CD4-positive, alpha-beta T cell treated with Interleukin-6 at 100 ng/mL for 8 hours (primary cell): ENCODE measurements at places on chromosomes 16 and 17.

GRCh38 chr17:20045476-20045875 is 36.3 kb downstream of the SPECC1 start:
- DNase-seq: no peak

DNA sequence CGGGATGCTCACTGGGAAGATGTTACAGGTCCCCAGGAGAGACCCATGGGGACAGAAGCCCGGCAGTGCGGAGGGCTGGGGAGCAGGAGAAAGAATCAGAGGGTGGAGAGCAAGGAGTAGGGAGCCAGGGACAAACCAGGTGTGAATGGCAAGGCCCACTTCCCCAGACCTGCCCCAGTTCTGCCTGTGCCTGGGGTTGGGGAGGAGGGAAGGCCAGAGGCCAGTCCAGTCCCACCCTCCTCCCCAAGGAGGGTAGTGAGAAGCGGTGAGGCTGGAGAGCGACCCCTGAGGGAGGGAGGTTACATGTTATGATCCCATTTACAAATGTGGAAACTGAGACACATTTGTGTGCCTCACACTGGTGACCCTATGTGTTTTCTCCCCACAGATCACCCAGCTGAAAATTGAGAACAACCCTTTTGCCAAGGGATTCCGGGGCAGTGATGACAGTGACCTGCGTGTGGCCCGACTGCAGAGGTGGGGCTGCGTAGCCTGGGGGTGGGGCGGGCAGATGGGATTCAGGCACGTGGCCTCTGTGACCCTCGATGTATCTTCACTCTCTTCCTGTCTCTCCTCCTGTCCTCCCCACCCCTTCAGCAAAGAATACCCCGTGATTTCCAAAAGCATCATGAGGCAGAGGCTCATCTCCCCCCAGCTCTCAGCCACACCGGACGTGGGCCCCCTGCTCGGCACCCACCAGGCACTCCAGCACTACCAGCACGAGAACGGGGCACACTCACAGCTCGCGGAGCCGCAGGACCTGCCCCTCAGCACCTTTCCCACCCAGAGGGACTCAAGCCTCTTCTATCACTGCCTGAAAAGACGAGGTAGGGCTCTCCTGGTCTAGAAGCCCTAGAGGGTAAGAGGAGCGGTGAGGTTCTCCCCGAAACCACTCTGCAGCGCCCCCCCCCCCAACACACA is 27.5 kb downstream of the TBX4 start:
- DNase-seq: no peak

- DNase-seq: no peak
Measured at GRCh38 chr17:77841742-77842527, 116.6 kb upstream of the TNRC6C start.

GRCh38 chr16:87288753-87289362 is 28.3 kb downstream of the C16orf95 start:
- no peak for DNase-seq

- no peak for DNase-seq
Measured at GRCh38 chr17:82876602-82877379, 37.0 kb upstream of the ZNF750 start.

DNA sequence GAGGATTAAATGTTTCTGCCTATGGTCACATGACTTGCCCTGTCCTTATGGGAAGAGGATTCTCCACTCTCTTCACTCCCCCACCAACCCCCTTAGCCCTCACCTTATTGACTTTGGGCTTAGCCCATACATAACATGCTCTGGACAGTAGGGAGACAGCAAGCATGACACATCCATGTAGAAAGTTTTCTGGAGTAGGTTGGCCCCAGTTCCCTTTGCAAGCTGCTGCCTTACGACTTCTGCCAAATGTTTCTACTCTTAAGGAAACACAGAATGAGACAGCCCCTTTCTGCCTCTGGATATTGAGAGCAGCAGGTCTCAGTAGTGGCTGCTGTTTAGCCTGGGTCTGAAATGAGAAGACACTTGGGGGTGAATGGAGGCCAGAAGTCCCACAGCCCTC is 282.2 kb downstream of the MAP2K6 start:
- DNase-seq: no peak

GRCh38 chr17:74099442-74100340 is 103.8 kb upstream of the RPL38 start:
- no peak for DNase-seq

- peak; percentile 66 for DNase-seq
Measured at GRCh38 chr17:57783338-57783742, 38.2 kb upstream of the CCDC182 start.

GRCh38 chr17:81693509-81694210 is 9.5 kb upstream of the MRPL12 start:
- no peak for DNase-seq

GRCh38 chr16:27127308-27127707 is 60.6 kb downstream of the C16orf82 start:
- DNase-seq: no peak

DNA sequence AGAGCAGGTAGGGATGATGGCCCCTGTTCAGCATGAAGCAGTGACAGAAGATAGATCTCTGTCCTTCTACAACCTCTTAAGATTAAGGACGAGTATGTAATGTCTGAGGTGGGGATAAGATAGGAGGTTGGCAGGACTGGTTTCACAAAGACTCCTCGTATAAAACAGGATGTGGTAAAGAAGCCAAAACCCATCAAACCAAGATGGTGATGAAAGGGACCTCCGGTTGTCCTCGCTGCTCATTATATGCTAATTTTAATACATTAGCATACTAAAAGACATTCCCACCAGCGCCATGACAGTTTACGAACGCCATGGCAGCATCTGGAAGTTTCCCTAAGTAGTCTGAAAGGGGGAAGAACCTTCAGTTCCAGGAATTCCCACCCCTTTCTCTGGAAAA is 27.3 kb downstream of the MIS12 start:
- peak; percentile 31 for DNase-seq

DNA sequence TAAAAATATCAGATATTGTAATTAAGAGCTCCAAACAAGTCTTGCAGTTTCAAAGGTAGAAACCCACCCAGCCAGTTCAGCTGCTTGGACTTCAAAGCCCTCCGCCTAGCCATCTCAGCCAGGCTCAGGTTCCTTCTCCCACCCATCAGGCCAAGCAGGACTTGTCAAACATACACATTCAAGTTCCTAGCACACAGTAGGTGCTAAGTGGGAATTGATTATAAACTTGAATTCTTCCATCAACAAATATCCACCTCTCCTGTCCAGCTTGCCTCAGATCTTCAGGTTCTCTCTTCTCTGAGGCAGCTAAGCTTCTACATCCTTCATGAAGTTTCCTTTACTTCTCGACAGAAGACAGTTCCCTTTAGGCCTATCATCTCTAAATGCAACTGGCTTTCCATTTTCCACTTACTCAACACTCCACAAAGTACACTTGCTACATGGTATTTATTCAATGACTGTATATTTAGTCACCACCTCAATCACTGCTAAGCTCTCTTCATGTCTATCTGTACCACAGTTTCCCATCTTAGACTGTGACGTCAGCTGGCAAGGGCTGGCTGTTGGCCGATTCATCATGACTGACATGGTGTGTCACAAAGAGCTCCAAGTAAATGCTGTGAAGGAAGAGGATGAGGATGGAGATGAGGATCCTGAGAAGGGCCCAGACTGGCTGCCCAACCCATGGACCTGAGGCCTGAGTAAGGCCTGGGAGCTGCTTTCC is 13.3 kb upstream of the COG7 start:
- DNase-seq: no peak

DNA sequence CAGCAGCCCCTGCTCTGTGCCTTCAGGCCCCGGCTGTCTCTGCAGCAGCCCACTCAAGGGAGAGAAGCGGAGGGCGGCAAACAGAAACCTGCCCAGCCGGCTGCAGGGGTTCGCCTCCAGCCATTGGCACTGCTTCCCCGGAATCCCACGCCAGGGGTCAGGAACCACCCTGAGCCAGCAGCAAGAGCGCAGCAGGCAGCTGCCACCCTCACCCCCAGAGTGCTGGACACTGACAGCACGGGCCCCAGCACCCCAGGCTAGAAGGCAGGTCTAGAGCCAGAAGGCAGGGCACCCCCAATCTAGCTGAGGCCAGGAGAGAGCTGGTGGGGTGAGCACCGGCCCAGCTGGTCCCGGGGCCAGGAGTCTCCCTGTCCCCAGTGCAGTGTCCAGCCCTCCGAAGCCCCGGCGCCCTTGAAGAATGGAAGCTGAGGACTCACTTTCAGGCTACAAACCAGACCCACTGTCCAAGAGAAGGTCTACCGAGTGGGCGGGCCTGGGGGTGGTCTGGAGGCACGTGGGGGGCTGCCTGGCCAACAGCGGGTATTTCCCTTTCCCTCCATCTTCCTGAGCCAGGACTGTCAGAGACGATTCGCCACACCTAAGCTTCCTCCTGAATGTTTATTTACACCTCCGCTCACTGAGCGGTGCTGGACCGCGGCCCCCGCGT is 8.4 kb downstream of the UBALD2 start:
- no peak for DNase-seq

- DNase-seq: no peak
Measured at GRCh38 chr17:57588086-57588485, 157.0 kb downstream of the CCDC182 start.

DNA sequence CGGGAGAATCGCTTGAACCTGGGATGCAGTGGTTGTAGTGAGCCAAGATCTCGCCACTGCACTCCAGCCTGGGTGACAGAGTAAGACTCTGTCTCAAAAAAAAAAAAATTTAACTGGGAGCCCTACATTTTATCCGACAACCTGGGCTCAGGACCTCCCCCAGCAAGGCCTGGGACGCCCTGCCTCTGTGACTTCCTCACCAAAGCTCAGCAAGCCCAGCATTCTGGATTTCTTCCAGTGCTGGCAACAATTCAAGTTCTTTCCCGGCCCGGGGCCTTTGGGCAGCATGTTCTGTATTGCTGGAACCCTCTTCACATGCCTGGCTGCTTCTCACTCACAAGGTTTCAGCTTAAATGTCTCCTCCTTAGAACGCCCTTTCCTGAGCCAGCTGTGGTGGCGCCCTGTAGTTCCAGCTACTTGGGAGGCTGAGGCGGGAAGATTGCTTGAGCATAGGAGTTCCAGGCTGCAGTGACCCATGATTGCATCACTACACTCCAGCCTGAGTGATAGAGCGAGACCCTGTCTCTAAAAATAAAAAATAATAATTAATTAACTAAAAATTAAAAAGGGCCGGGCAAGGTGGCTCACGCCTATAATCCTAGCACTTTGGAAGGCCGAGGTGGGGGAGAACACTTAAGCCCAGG is 15.9 kb upstream of the MEIOB start:
- DNase-seq: no peak

- no peak for DNase-seq
Measured at GRCh38 chr16:79845033-79845733, 244.6 kb upstream of the MAF start.

GRCh38 chr17:17414341-17414805 is 62.4 kb upstream of the MED9 start:
- DNase-seq: no peak

DNA sequence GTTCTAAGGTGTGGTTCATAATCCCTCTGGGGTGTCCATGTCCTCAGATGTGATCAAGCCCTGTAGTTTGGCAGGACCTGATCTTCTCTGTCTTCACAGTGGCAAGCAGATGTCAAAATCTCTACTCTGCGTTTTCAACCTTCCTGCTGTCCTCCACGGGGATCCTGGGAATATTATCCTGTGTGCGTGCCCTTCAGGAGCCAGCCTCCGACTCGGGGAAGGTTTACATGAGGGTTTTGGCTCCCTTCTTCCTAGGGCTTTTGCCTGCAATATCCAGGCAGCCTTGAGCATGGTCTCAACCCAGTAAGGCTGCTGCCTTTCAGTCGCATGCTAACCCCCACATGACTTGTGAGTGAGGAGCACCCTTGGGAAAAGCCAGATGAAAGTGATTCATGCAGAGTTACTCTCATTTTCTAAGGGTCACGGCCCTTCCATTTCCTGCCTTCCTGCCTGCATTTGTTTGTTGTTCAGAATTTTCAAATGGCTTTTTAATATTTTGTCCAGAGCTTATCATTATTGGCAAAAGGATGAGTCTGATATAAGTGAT is 202.2 kb upstream of the CHMP6 start:
- DNase-seq: no peak

- no peak for DNase-seq
Measured at GRCh38 chr17:70298929-70299531, 129.7 kb downstream of the KCNJ2 start.

- no peak for DNase-seq
Measured at GRCh38 chr17:43909537-43910231, 2.3 kb upstream of the MPP2 start.

DNA sequence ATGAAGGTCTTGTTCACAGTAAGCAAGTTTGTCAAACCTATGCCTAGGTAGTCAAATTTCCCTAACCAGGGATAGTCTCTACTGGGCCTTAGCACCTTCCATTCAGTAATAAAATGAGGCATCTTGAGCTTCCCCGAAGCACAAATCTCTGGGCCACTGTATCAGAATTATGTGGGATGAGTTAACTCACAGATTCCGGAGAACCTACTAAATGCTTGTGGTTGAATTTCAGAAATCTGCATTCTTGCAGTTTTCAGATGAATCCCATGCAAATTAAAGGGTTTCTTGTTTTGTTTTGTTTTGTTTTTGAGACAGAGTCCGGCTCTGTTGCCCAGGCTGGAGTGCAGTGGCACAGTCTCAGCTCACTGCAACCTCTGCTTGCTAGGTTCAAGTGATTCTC is 478.8 kb upstream of the HSBP1 start:
- DNase-seq: no peak
